ENCODE measurements at places on chromosomes 7 and 10.

- DNase-seq, result peak; percentile 11
Observed at GRCh38 chr10:44478040-44478439, 93.1 kb upstream of the CXCL12 start.

- no peak for DNase-seq
Observed at GRCh38 chr7:38699471-38699870, 68.3 kb upstream of the AMPH start.

DNA sequence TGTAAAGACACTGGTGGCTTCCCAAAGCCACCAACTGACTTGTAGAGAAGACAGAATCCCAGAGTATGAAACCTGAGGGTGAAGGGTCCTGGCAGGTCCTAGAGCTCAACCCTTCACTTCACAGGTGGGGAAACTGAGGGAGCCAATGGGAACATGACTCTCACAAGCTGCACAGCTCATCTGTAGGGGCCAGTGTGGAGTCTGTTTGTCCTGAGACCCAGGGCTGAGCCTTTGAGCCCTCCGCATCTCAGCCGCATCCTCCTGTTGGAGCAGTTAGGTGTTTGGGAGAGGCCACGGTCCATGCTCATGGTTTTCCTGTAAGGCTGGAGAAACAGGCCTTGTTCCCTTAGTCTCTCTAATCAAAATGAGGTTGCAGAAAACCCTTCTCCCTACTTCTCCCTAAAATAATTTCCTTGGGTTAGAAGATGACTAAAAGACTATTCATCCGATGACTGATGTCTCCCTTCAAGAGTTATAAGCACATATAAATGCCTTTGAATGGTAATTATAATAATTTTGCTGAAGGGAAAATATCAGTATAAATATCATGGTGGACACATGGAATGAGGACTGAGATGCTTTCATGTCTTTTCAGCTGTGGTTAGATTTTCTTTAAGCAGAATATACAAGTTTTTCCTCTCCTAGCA lies 10.3 kb downstream of the HTRA1 start:
- DNase-seq, result no peak

- no peak for DNase-seq
Observed at GRCh38 chr7:140249036-140249806, 72.4 kb upstream of the KDM7A start.

- DNase-seq, result no peak
Observed at GRCh38 chr10:132578287-132578951, 40.8 kb downstream of the INPP5A start.

GRCh38 chr7:152054367-152055230 lies 29.1 kb downstream of the GALNT11 start:
- no peak for DNase-seq

- DNase-seq, result peak; percentile 80
Observed at GRCh38 chr7:116218051-116218645, 7.8 kb downstream of the TES start.

DNA sequence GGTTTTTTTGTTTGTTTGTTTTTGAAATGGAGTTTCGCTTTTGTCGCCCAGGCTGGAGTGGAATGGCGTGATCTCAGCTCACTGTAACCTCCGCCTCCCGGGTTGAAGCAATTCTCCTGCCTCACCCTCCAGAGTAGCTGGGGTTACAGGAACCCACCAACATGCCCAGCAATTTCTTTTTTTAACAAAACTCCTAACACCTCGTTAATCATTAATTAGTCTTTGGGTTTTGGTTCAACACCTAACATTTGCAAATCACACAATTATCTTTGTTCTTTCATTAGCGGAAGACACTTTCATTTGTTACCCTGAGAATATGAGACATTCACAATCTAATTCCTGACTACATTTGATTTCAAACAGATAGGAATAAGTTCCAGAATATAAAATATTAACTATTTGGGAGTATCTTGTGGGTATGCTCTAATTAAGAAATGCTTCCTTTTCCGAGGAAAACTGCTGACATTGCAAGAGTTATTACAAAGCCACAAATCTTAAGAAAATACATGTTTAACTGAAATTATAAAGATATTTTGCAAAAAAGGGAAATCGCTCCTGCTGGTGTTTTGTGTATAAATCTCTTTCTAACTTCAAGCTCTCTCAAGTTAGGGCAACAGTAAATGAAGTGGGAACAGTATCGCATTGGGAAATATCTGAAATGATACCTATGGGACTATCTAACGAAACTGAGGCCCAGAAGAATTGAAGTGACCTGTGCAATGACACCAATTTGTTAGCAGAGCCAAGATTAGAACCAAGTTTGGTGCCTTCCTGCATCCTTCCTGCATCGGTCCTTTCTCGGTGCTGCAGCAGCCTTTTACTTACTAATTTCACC lies 1.2 kb upstream of the LSM8 start:
- DNase-seq, result peak; percentile 33

DNA sequence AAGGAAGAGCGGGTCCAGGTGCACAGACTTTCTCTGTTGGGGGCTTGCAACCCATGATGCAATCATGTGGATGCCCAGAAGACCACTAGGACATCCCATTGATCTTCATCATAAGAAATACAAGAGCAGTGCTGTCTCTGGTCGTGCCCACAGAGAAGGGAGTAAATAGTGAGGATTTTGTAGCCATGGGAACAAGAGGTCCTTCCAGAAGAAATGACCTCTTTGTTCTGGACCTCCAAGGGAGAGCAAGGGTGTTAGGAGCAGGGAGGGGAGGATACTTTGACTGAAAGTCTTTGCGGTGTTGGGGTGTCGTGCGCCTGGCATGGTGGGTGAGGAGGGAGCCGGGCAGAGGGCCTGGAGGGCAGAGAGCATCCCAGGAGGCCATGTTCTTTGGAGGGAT lies 55.0 kb upstream of the EN2 start:
- no peak for DNase-seq

- no peak for DNase-seq
Observed at GRCh38 chr10:91907033-91907594, 2.2 kb downstream of the FGFBP3 start.

DNA sequence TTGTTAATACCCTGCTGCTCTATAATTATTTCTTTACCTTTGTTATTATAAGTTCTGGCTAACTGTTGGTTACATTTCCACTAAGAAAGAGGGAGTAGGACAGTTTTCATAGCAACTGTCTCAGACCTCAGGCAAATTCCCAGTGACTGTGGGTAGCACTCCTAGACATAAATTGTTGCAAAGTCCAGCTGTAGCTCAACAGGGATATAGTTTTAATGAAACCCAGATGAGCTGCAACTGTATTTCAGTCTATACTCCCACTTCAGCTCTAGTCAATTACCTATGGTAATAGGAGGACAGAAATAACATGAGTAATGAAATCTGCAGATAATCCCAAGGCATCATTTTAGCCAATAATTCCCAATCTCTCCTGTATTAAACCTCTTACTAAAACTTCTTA lies 103.0 kb upstream of the SEMA3A start:
- DNase-seq, result no peak

- DNase-seq, result no peak
Observed at GRCh38 chr7:40475681-40475982, 340.8 kb downstream of the SUGCT start.

DNA sequence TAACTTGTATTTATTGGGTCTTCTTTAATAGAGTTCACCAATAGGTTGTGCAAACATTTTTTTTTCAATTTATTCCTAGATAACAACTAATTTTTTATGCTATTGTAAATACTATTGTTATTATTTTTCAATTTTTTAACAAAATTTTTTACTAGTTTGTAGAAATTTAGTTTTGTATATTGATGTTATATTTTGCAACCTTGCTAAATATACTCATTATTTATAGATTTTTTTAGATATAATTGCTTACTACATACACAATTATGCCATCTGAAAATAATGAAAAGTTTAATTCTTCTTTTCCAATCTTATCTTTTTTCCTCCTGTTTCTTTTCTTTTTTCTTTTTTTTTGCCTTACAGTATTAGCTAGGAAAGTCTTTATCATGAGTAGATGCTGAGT lies 216.9 kb downstream of the SLC25A13 start:
- no peak for DNase-seq

DNA sequence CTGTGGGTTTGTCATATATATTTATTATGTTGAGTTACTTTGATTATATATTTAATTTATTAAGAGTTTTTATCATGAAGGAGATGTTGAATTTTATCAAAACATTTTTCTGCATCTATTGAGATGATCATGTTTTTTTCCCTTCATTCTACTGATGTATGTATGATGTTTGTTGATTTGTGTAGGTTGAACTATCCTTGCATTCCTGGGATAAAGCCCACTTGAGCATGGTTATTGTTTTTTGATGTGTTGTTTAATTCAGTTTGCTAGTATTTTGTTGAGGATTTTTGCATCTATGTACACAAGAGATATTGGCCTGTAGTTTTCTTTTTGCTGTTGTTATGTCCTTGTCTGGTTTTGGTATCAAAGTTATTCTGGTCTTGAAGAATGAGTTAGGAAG lies 31.1 kb downstream of the SCART1 start:
- DNase-seq, result no peak

- peak; percentile 32 for DNase-seq
Observed at GRCh38 chr10:49431426-49431825, 35.5 kb upstream of the DRGX start.

DNA sequence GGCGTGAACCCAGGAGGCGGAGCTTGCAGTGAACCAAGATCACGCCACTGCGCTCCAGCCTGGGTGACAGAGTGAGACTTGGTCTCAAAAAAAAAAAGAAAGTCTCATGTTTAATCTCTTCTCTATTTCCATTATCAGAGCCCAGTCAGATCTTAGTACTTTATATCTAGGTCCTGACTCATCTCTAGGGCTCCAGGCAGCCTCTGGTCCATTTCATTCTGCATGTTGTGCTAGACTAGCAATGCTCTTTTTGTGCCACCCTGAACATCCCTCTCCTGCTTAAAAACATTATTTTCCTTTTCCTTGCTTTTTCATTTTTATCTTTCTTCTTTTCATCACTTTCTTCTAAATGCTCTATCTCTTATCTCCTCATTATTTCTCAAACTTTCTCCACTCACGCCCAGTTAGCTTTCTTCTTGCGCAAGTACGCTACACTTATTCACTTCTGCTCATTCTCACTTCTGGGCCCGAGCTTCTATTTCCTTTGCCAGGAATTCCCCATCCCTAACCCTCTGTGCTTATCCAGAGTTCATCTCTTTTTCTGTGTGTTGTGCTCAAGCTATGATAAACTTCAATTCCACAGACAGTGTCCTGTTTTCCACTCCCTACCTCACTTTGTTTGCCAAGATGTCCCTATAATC lies 63.9 kb downstream of the BTAF1 start:
- DNase-seq, result no peak

GRCh38 chr10:3781468-3782145 lies 3.4 kb downstream of the KLF6 start:
- no peak for DNase-seq

- no peak for DNase-seq
Observed at GRCh38 chr7:28507525-28508282, 95.4 kb downstream of the CREB5 start.

GRCh38 chr10:93535293-93535692 lies 31.2 kb upstream of the FFAR4 start:
- DNase-seq, result no peak

GRCh38 chr7:111987115-111987826 lies 218.9 kb downstream of the DOCK4 start:
- DNase-seq, result peak; percentile 45

DNA sequence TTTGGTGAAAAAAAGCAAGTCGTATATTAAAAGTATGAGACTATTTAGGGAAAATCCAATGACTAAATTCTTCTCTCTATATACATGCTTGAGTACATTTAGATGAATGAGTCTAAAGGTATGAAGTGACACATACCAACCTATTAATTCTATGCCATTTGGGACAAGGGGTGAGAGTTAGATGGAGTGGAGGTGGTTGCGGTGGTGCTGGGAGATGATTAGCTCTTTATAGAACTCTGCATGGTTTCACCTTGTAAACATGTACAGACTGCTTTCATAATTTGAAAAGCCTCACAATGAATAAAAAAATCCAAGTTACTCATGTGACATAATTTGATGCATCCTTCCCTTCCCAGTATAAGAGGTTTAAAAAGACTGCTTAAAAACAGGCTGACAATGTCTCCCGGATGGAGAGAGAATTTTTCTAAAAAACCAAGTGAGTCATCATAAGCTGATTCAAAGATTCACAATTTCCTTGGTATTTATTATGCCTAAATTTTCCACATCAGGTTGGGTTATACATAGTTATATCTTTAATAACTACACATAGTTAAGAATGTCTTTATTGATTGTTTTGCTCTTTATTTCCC lies 572.8 kb downstream of the REEP3 start:
- DNase-seq, result no peak

- peak; percentile 86 for DNase-seq
Observed at GRCh38 chr7:6272481-6273323, at the start of gene CYTH3. CYTH3 (minus strand) TSS chr7:6272624; CDS start chr7:6272507, 117 bp downstream.

DNA sequence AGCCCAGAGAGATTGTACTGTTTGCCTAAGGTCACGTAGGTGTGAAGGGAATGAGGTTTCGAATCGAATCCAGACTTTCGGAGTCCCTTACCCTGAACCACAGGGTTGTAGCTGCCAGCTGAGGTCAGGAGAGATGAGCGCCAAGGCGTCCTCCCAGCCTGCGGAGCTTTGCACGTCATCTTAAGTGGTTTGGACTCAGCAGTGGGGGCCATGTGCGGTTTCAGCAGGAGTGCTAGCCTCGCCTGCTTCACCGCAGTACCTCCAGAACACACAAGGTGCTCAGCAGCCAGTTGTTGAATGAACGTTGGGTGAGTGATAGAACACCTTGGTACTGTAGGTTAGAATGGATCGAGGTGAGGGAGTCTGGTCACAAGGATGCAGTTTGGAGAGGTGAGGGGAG lies 74.9 kb upstream of the PPIF start:
- DNase-seq, result no peak

- DNase-seq, result no peak
Observed at GRCh38 chr7:111789048-111789320, 226.7 kb upstream of the IMMP2L start.

GRCh38 chr7:50196719-50197118 lies 103.7 kb upstream of the ZPBP start:
- no peak for DNase-seq

- no peak for DNase-seq
Observed at GRCh38 chr7:79868010-79868409, 266.6 kb upstream of the GNAI1 start.

DNA sequence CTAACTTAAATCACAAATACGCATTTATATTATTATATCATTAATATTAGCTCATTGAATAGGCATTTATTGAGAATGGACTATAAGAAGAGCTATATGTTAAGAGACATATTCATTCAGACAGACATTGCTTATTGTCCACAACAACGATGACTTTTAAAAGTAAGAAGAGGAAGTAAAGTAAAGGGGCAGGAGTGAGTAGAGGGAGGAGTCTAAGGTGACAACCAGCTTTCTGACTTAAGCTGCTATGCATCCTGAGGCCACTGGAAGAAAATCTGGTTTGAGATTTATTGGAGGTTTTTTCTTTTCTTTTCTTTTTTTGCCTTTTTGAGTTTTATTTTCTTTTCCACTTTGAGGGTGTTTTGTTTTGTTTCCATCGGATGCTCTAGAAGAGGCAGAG lies 723.5 kb downstream of the GRM8 start:
- DNase-seq, result no peak

DNA sequence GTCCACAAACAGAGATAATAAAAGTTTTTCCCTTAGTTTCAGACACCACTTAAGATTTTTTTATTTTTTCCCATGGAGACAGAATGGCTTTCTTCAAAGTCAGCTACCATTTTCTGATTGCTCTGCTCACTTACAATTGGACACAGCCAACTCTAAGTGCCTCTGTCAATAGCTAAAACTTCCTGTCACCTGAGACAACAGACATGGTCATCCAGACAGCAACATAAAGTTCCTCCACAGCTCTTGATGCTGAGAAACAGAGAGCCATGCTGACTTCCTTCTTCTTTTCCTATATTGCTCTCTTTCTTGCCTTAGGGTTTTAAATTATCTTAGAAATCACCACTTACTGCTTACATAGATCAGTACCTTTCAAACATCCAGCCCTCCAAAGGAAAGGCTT lies 12.0 kb downstream of the ZNF800 start:
- no peak for DNase-seq
